ENCODE measurements at places on chromosomes 11 and 22.

DNA sequence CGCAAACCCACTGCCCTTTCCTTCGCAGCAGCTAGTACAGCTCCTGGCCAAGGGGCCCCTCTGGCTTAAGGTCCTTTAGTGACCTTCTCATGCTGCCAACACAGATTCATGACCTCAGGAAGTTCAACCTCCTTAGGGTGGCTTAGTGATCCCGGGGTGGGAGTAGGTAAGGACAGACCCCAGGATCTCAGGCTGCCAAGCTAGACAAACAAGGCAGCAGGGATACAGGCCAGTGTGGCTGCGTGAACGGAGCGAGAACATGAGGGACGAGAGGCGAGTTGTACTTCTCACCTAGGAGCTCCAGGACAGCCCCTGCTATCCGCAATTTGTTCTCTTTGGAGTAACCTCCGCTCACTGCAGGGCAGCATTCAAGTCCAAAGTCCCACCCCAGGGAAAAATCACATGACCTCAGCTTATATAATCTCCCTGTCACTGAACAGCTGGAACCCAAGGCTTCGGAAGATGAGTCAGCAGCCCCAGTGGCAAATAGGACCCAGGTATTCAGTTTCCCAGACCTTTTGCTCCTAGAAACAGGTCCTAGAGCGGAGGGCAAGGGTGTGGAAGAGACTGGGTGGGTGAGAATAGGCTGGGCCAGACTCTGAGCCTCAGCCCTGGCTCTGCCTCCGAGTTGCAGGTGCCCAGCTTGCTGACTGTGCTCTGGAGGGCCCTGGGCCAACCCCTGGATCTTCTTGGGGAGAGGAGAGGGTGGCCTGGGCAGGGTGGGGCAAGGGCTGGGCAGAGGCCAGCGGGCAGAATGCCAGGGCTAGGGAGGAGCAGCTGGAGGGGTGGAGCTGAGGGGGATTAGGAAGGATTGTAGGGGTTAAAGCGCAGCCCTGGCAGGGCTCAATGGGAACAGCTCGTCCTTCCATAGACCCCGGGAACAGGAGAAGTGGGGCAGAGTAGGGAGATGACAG, 13.1 kb downstream of the USP2 start:
- no peak for DNase-seq

GRCh38 chr11:105834461-105834860, 187.6 kb downstream of the MSANTD4 start:
- DNase-seq = no peak

DNA sequence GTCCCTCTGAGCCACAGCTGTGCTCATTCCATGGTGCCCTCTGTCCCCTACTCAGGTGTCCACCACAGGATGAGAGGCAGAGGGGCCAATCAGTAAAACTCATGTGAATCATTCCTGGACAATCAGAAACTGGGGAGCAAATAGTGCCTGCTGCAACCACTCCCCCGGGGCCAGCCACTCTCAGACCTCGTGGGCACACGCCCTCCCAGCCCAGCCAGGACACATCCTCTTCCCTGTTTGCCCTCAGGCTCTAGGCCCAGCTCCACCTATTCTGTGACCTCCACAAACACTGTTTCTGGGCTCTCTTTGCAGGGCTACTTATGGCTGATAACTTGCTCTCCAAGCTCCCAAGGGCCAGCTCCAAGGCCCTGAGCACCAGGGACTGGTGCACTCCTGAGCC, 14.0 kb upstream of the KCTD14 start:
- no peak for DNase-seq

DNA sequence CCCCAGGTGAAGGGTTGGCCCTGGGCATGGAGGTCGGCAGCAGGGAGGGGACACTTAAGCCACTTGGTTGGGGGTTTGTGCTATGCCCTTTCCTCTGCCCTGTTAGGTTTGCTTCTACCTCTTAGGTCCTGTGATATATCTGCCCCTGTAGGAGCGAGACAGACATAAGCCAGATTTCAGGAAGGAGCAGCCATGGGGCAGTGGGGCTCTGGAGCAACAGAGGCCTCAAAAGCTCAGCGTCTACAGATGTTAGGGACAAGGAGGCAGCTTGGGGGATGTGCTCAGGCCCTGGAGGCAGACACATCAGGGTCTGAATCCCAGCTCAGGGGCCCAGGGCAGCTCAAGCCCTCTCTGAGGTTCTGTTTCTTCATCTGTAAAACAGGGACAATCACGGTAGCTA, 27.2 kb upstream of the KCNQ1OT1 start:
- DNase-seq = no peak

DNA sequence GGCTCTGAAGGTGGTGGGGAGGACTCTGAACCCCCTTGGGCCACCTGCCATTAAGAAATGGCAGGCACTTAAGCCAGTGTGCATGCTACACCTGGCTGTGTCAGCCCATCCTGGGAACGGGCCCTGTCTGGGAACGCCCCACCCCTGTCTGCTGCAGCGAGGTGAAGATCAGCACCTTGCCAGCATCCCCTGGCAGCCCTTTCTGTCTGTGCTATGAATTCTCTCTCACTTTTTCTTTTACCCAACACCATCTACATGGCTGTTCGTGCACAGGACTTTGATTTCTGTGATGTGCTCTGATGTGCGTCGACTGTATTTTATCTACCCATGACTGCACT, 452.9 kb upstream of the B3GAT1 start:
- DNase-seq = no peak

DNA sequence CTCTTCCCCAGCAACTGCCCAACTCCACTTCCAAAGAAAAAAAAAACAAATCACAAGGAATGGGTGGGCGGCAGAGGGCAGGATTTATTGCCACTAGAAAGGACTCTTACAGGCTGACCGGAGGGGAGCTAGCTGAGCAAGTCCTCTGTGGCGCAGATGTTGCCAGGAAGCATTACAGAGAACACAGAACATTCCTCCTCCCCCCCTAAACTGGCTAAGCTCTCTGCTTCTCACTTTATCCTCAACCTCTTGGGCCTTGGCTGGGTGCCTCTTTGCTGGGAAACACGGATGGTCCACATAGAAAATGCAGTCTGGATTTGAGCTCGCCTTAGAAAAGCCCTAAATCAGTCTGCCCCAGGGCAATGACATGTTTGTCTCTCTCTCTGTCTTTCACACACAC, 12.6 kb upstream of the FJX1 start:
- no peak for DNase-seq

- no peak for DNase-seq
Measured at GRCh38 chr11:14789879-14790484, 102.0 kb downstream of the CYP2R1 start.

DNA sequence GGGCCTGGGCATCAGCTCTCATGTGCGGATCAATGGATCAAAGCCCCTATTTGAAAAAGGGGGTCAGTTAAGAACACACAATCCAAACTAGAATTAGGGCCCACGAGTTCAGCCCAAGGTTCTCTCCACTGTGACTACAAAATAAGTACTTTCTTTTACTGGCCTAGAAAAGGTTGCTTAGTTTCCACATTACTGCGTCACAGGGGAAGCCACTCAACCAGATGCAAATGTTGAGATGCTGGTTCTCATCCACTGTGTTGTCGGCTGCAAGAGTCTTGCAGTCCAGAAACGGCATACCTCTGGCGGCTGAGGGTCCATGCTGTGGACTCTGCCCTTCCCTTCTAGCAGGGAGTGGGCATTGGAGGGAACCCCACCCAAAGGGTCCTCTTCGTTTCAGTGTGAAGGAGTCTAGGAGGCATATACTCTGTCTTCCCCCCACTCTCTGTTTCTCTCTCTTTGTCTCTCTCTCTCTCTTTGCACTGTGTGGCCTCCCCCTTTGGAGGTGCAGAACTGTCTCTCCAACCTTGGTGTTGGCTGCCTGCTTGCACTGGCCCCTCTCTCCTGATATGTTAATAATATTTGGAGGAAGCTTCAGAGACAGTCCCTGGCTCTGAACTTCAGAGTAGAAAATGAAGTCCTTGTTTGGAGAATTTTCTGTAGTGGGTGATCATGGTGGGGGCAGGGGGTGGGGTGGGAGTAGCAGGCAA, 99.0 kb upstream of the NNMT start:
- DNase-seq = no peak

DNA sequence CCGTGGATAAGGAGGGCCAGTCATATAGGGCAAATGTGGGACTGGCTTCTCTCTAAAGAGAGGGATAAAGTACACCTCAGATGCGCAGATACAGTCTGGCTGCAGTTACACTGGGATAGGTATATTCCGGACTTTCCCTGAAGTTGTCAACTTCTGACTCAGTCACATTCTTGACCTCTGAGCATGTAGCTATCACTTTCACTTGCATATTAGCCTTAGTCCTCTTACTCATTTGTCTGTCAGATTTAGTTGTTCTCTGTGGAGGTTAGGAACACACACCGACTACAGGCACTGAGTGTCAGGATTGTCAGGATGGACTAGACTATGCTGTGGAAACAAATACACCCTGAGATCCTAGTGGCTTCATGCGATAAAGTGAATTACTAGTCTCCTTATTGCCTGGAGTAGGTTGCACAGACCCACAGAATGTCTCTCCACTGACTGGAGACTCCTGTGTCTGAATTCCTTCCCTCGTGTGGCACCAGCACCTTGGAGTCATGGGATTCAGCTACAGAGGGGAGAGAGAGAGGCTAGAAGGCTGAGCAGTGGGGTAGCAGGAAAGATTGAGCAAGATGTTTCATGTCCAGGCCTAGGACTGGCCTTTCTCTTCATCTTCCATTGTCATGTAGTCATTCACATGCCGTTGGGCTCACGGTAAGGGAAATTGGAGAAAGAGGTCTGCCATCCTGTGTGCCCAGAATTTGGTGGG, 654.3 kb downstream of the NTM start:
- DNase-seq = no peak

DNA sequence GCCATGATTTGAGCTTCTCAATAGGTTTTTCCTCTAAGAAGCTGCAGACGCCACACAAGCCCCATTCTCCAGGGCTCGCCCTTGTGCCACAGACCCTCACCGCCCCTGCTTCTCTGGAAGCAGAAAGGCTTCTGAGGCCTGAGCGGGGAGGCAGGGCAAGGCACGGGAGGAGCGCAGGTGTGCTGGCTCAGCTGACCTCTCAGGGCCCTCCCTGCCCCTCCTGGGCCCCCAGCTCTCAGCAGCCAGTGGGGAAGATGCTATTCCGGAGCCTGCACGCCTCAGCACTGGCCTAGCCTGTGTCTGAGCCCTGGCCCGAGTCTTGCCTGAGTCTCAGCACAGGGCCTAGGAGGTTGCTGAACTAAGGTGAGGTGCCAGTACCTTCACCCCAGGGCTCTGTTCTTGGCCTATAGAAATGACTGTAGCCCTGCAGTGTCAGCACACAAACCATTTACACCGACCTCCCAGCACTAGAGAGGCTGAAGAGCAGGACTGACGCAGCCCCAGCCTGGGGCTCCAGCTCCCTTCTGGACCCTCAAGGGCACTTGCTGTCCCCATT, 47.1 kb upstream of the LMO1 start:
- no peak for DNase-seq

GRCh38 chr11:73163638-73164174, 21.6 kb upstream of the FCHSD2 start:
- DNase-seq = no peak

- no peak for DNase-seq
Measured at GRCh38 chr22:42931421-42932196, 74.5 kb upstream of the ARFGAP3 start.

DNA sequence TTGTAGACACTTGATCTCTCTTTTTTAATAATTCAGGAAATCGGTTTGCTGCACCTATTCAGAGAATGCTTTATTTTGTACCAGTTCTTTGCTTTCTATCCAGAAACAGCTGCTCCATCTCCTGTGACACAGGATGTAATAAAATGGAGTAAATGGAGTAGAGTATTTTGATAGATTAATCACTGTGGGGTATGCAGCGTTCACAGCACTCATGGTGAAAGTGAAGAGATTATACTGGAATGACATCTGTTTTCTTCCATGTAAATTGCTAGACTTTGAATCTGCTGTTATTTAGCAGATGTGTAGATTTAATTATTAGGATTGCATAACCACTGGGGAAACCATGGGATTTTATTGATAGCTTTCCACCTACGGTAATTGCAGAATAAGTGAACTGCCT, 227.3 kb upstream of the ARHGAP42 start:
- no peak for DNase-seq

- peak; percentile 54 for DNase-seq
Measured at GRCh38 chr11:134277183-134278001, 1.2 kb downstream of the GLB1L3 start.

DNA sequence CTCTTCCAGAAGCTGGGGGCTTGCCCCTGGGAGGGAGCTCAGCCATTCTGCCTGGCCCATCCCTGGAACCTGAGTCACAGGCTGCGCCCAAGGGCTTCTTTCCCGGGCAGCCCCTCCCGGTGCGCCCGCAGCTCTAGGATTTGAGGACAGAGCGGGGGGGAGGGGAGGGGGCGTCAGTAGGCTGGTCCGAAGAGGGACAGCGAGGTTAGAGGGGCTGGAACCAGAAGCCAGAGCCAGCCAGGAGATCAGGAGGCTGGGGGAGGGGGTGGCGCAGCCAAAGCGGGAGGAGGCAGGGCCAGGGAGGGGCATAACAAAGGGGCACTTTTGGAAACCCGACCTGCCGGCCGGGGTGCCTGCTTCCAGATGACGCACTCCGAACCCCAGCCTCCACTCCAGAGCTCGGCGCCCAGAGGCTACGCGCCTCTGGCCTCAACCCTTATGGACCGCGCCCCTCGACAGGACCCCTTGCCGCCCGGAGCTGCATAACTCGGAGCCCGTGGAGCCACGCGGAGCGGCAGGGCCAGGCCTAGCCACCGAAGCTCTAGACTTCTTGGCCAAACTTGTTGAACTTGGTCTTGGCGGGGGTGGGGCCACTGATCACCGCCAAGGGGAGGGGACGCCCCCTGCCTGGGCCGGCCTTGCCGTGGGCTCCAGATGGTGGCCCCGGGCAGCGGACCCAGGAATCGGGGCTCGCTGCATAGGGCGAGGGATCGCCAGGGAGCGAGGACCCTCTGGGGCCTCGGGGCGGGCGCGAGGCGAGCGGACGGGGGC, 744 bp downstream of the PACSIN3 start:
- no peak for DNase-seq

GRCh38 chr11:63909591-63910506, 7.1 kb downstream of the RCOR2 start:
- no peak for DNase-seq

DNA sequence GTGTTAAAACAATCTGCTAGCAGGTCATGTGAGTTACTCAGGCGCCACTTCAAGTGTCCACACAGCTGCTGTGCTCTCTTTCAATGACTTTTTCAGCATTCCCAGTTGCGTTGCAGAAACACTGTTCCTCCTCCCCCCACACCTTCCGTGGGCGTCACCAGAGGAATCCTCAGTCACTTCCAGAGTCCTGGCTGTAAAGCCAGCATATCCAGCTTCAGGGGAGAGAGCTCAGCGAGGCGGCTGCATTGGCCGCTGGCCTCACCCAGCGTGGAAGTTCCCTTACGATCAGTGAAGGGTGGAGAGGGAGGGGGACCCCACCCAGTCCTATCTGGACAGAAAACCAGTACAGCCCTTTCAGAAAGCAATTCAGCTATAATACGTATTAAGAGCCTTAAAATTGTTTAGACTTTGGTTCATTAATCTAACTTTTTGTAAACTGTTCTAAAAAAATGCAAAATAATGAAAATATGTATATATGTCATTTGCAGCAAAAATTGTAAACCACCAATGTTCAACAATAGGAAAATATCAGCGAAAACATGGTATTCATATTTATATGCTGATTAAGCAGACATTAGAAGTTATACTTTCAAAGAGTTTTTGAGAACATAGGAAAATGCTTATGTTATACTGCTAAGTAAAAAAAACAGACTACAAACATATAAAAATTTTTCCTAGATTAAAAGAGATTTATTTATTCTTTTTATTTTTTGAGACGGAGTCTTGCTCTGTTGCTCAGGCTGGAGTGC, 2.8 kb upstream of the ANO9 start:
- no peak for DNase-seq
